ENCODE measurements at places on chromosomes 5 and 9. TPM values are rescaled to one million over a fixed set of nuclear protein-coding genes. Genes with fewer than 3 reads are reported as not detected.

DNA sequence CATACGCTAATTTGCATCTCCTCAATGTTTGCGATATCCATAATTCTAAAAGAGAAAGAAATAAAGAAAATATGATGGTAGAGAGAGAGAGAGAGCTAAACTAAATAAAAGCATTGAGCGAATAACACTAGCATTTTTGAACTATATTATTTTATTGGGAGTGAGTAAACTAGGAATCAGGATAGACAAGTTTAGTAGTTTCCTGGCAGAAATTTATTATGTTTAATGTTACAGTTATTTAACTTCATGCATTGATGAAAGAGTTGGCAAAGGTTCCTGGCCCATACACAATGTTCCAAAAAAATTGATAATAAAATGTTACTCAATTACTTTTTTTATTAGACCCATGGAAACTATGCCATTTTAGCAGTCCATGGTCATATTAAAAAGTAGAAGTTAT, 1708.2 kb upstream of the CDH6 start:
- DNase-seq = no peak

- DNase-seq = no peak
Observed at GRCh38 chr5:39906146-39906545, 481.4 kb upstream of the DAB2 start.

- peak; percentile 49 for DNase-seq
Observed at GRCh38 chr5:65480306-65480865, 1.3 kb downstream of the ADAMTS6 start.

- no peak for DNase-seq
Observed at GRCh38 chr9:28927691-28928090, 1354.4 kb upstream of the C9orf72 start.

GRCh38 chr9:133539991-133540697, 5.6 kb downstream of the ADAMTSL2 start:
- no peak for DNase-seq

DNA sequence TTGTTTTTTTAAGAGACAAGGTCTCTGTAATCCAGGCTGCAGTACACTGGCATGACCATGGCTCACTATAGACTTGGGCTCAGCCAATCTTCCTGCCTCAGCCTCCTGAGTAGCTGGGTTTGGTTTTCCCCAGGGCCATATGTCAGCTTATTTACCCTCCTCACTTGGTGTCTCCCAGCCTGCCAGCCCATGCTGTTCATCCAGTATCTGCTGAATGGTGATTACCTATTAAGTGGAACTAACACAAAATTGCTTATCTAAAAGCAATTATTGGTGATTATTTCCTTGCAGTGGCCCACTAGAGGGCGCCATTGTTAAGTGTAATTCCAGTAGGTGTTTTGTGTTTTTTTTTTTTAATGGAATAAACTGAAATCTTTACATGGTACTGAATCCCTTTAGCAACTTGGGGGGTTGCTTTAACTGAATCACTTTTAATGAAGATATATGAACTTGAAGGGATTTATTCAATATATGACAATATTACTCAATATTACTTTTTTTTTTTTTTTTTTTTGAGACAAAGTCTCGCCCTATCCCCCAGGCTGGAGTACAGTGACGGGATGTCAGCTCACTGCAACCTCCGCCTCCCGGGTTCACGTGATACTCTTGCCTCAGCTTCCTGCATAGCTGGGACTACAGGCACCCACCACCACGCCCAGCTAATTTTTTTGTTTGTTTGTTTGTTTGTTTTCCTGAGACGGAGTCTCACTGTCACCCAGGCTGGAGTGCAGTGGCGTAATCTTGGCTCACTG, 13.8 kb downstream of the EXOSC2 start:
- DNase-seq = peak; percentile 70

- no peak for DNase-seq
Observed at GRCh38 chr5:81924442-81924841, 47.4 kb upstream of the ATG10 start.

DNA sequence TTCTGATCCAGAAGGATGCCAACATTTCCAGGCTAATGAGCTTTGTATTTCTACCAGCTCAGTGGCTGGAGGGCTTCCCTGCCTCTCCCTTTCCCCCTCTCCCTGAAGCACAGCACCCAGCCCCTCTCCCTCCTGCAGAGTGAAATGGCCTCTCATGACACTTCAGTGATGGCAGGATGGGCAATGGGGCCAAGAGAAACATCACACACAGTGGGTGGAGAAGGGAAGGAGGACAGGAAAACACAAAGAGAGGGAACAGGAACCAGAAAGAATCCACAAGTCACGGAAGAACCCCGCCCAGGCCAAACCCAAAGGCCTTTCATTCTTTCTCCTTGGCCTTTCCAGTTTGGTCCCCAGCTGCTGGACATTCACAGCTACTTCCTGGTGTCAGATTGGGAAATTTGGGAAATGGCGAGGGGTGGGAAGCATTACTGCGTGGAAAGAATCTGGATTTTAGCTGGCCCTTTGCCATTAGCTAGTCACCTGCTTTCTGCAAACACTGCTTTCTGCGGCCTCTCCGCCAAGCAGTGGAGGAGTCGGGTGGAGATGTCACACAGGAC, 82.6 kb downstream of the GLDC start:
- DNase-seq = no peak

DNA sequence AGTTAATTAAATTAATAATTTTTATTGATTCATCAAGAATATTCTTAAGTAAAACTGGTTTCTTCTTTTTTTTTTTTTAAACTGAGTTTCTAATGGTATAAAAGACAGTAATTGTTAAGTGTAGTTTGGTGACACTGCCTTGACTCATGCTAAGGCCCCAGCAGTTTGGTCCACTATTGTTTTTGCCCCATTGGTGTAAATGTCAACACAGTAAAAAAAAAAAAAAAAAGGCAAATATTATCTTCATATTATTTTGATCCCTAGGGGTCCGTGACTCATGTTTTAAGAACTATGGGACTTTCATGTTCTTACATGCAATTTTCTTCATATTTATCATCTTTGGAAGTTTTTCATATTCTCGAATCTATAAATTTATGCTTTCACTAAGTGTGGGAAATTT, 29.2 kb upstream of the JAK2 start:
- no peak for DNase-seq

DNA sequence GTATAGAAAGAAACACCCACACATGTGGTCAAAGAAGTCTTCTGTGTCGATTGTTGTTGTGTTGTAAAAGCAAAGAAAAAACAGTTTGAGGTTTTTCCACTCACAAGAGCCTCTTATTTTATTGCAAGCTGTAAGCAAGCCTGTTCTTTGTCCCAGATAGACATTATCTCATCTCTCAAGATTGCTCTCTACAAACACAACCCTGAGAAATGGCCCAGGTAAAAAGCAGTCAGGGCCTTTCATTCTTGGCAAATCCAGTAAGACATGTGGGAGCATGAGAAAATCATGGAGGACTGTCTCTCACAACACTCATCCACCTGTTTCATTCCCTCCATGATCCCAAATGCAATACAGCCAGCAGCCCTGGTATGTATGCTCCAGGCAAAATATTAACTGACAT, 286.6 kb upstream of the POU5F2 start:
- DNase-seq = no peak

- no peak for DNase-seq
Observed at GRCh38 chr5:114789773-114790402, 379.8 kb downstream of the TRIM36 start.

GRCh38 chr5:168020542-168021294, 270.7 kb upstream of the WWC1 start:
- no peak for DNase-seq

GRCh38 chr5:95087816-95088317, 197.0 kb downstream of the MCTP1 start:
- DNase-seq = no peak

DNA sequence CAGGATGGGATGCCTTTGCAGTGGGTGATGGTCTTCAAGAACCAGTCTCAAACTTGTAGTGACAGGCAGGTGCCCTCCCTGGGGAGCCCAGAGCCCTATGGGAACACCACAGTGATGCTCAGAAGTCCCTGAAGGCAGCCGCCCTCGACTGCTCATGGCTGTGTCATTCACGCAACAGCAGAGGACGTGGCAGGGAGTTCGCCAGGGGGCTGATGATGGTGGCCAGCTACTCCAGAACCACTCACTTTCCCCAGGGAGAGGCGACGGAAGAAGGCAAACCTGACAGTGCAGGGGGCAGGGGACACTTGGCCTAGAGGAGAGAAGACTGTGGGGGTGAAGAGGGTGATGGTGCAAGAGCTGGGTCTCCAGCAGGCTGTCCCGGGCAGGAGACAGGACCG, 4.0 kb downstream of the IL13 start:
- DNase-seq = no peak

- no peak for DNase-seq
Observed at GRCh38 chr9:18479405-18479804, 5.5 kb downstream of the ADAMTSL1 start.

GRCh38 chr9:131826966-131827525, 87.2 kb upstream of the RAPGEF1 start:
- no peak for DNase-seq

DNA sequence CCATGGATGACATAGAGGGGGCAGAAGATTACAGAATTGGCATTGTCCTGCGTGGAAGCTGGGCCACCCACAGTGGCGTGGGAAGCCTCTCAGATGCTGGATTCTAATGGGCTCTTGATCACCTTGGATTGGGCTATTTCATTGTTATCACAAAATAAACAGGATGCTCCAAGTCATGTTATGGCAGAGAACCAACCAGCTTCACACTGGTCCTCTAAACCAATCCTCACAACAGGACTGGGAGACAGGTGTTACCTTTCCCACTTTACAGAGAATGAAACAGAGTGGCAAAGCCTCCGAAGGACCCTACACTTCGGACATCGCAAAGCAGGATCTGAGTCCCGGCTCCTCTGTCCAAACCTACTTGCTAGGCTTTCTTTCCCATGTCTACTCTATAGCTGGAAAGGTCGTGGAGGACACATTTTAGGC, 455 bp upstream of the SMIM3 start:
- no peak for DNase-seq

GRCh38 chr5:172816925-172817562, 17.0 kb upstream of the ERGIC1 start:
- DNase-seq = no peak

DNA sequence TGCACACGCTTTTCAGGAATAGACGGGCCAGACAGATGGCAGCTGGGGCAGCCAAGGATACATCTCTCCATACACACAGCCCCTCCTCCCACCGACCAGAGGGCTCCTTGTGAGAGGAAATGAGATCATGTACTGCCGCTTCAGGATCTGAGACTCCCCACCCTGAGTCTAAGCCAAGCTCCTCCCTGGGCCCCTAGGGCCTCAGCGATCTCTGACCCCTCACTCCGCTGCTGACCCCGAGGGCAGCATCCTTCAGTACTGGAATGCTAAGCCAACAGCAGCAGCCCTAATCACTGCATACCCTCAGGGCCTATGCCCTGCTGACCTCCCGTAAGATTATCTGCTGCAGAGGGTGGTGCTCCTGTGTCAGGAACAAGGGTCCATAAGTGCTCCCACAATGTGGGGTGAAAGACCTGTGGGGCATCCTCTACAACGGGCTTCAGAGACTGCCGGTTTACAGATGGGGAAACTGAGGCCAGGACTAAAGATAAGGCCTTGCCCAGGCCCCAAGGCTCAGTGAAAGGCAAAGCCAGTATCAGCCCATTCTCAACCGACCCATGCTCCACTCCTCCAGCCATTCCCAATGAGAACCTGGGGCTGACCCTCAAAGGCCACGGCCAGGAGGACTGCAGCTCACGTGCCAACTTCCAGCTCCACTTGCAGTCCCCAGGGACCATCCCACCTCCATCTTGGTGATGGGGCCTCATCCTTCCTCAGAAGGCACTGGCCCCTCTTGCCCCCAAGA, 37.5 kb downstream of the BICD2 start:
- DNase-seq = no peak

- no peak for DNase-seq
Observed at GRCh38 chr9:121700832-121701419, 49.5 kb downstream of the DAB2IP start.

- no peak for DNase-seq
Observed at GRCh38 chr9:122059955-122060324, 33.2 kb downstream of the TTLL11 start.

DNA sequence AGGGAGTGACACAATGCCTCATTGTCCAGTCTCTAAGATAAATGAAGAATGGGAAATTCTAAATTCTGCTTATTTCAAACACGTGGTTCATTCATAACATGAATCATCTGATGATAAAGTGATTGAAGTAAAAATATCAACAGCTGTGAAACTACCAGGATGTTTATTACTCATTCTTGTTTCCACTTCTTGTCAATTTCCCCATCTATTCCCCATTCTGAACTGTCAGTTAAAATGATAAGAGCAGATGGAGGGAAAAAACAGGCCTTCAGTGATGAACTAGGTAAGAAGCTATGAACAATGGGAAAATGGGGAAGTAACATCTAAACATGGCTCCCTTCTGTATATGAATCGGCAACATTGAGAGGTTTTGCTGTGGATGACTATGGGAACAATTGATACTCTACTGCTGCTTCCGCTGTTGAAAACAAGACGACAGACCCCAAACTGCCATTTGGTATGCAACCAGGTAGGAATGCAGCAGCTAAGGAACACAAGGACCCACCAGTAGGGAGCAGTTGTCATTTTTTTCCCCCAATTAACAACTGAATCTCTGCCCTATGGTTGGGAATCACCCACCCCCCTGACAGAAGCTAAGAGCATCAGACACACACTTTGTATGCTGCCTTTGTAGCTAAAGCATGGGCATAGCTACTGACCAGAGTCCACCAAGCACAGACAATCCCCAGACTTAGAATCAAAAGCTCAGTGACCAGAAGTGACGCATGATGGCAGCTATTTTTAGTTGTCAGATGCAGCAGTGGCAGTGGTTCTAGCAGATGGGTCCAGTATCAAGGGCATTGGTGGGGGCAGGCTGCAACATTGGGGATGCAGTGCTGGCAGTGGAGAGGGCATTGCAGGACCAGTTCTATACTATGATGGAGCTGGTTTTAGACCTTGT, 52.9 kb upstream of the ZNF366 start:
- no peak for DNase-seq

The BTNL8 gene
- total RNA-seq = not detected

The GABRA6 gene
- total RNA-seq = not detected

The TCF7 gene
- 493 TPM for total RNA-seq

The SARDH gene
- 17.7 TPM for total RNA-seq

The GABRA1 gene
- total RNA-seq = not detected

The ZNF608 gene
- total RNA-seq = 0.14 TPM

The ENC1 gene
- total RNA-seq = 40.1 TPM

The SPTAN1 gene
- total RNA-seq = 392 TPM

Data from CD4-positive, alpha-beta T cell (primary cell).